ENCODE measurements at places on chromosomes 2 and 18.

GRCh38 chr2:42895134-42895790, 102.9 kb upstream of the HAAO start:
- no peak for DNase-seq

GRCh38 chr2:177465400-177466138, 73.0 kb downstream of the AGPS start:
- DNase-seq, result no peak

GRCh38 chr2:149161481-149162225, 123.2 kb downstream of the LYPD6B start:
- no peak for DNase-seq

- DNase-seq, result no peak
Measured at GRCh38 chr2:144632809-144633208, 112.9 kb upstream of the ZEB2 start.

DNA sequence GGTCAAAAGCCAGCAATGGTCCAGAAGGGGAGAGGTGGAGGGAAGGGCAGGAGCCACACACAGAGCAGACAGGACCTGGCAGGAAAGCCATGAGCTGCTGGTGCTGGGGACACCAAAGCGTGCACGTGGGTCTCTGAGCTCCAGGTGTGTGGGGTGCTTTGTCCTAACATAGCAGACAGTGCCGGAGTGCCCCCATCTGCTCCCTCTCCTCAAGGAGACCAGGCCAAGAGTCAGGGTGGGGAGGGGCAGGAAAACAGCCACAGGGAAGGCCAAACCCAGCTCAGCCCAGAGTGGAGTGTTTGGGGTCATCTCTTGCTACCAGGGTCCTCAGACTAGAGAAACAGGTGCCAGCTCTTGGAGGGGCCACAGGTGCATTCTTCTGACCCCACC, 4.2 kb upstream of the GPC1 start:
- no peak for DNase-seq

DNA sequence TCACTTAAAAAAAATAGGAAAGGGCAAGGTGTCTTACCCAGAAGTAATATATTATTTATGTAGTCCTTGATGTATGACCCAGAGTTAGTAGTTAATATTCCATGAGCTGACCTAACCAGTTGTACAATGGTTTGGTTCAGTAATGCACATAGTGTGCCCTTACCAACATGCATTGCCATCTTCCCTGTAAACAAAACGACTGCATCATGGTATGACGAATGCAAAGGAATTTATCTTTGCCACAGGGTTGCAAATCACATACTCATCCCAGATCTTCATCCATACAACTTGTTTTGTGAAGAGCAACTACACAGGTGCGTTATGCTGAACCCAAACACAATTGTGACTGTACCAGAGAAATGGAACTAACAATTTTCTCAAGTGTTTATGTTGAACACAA, 68.9 kb upstream of the ZSWIM2 start:
- DNase-seq, result no peak

DNA sequence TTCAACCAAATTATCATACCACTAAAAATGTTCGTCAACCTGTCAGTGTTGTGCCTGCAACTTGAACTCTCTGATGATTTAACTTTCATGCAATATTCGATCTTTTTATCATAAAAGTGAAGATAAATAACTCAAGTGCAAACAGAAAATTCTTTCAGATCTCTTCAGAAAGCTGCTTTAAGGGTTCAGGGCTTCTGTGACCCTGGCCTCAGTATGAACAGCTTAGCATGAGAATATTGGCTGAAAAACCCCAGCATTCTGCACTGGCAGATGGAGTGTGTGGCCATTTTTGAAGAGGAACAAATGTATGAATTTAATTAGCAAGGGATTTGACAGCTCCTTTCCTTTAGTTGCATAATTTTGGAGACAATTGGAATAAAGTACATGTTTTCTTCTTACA, 851.4 kb upstream of the SOX11 start:
- DNase-seq, result no peak

- no peak for DNase-seq
Measured at GRCh38 chr2:146990311-146991054, 854.3 kb upstream of the ACVR2A start.

Measured in NCI-H2227 treated with DMSO at 0.1 percent for 48 hours (cell line).